ENCODE measurements at places on chromosomes 4 and X.

DNA sequence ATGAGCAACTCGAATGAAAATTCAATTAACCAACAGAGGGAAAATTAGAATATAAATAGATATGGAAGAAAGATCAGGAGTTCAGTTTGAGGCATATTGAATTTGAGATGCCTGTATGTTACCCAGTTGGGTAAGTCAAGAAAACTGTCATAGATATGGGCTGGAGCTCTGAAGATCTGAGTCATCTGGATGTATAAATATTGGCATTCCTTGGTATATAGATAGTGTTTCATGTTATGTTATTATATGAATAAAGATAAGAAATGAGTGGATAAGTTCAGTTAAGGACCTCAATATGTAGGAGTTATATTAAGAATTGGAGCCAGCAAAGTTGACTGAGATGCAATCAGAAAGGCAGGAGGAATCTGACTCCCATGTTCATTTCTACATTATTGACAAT is 543.6 kb upstream of the SMIM31 start:
- no peak for DNase-seq

DNA sequence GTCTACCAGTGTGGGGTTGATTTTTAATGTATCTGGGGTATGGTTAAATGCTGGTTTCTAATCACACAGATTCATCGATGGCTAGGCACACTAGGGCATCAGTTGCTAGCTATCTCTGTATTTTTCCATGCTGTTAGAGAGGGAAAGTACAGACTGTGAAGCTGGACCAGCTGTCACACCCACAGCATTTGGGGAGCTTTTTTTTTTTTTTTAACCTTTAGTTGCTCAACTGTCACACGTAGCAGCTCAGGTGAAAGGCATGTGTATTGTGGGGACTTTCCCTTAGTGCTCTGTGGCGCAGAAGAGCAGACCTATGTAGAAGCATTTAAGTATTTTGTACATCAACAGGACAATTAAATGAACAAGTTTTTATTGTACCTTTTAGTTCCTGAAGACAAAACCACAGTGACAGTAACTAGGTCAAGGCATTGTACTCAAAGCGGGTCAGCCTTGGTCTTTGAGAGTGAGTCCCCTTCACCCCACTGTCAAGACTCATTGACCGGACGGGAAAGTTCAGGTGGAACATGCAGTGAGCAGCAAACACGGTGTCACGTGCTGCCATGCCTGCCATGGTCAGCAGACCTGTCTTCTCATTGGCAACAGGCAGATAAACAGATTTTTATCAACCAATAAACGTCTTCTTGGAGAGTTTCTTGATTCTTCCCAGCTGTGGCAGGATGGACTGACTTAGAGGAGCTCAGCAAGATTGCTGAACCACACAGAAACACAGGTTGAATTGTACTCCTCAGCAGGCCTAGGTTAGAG is 65.3 kb downstream of the CASP3 start:
- DNase-seq: no peak

GRCh38 chr4:14218641-14219040 is 591.1 kb upstream of the BOD1L1 start:
- DNase-seq: no peak

DNA sequence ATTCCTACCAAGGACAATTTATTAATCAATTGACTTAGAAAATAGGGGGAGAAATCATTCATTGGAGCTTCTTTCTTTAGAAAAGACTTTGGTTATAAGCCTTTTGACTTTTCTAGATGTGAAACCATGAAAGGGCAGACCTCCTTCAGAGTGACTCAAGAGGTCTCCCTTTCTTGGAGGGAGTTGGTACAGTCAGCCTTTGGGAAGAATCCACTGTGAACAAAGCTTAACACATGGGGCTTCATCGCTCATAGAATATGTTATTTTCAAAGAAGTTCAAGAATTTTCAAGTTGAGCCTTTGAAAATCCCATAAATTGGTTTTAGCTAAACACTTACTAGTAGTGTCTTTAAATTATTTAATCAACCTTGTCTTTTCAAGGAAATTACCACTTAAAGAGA is 28.0 kb downstream of the RIPPLY1 start:
- no peak for DNase-seq

DNA sequence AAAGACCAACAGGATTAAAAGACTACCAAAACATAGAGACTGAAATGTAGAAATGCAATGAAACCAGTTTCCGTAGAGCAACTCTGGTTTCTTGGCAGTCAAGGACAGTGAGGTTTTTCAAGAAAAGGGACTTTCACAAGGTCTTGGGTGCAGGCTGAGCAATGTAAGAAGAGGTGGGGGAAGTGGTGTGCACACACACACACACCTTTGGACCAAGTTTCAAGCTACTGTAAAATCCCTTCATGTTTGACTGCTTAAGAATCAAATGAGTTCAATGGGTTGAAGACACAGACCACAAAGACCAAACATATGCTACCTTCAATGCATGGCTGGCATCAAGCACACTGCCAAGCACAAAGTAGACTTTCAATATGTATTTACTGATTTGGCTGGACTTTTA is 17.8 kb upstream of the MCF2 start:
- no peak for DNase-seq

DNA sequence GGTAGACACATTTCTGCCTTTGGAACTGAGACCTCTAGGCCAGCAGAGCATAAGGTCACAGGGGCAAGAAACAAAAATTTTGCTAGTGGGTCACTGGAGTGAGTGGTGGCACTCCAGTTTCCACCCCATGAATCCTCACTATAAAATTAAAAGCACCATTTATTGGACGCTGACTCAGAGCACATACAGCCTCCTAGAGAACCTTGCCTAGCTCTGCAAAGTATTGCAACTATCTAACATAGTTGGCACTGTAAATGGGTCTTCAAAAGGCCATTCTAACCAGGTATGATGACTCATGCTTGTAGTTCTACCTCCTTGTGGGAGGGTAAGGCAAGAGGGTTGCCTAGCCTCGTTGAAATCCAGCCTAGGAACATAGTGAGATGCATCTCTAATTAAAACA is 25.1 kb downstream of the RRAGB start:
- no peak for DNase-seq

GRCh38 chr4:67871867-67872266 is 11.9 kb downstream of the TMPRSS11D start:
- peak; percentile 39 for DNase-seq

- DNase-seq: no peak
Measured at GRCh38 chr4:55661398-55662056, 25.4 kb upstream of the NMU start.

DNA sequence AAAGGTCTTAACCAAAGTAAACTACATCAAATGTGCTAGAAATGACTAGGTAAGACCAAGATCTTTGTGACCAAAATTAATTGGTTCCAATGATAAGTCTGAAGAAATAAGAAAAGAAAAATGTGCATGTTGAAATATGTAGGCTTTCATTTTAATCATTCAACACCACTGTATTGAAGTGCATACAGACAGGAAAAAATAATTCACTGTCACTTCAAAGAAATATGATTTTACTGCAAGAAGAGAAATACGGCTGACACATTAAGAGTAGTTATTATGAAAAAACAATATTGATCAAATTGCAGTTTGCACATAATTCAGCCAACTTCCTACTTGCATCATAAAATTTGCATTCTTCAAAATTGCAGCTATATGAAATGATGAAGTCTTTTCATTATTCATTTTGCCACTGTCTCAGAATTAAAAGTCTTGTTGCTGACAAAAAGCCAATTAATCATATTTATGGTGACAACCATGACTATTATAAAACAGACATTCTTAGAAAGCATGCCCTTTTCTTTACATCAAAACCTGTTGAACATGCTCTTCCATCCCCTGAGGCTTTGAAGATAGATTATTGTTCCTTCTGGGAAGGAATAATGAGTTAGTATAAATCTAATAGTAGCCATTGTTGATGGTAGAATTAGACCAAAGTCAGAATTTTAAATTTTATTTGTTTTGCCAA is 405.9 kb upstream of the MAD2L1 start:
- no peak for DNase-seq

DNA sequence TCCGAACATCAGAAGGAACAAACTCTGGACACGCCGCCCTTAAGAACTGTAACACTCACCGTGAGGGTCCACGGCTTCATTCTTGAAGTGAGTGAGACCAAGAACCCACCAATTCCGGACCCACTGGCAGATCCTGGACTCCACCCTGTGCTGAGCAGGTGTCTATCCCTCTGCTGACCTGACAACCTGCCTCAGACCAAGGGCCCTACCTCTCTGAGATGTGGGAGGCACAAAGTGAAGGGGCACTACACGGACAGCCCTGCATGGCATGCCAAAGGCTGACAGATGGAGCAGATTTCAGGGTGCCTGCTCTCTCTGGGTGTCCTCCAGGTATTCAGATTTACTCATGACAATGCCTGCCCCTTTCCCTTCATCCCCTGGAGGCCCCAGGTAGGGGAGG is 14.0 kb upstream of the HSFX1 start:
- no peak for DNase-seq

DNA sequence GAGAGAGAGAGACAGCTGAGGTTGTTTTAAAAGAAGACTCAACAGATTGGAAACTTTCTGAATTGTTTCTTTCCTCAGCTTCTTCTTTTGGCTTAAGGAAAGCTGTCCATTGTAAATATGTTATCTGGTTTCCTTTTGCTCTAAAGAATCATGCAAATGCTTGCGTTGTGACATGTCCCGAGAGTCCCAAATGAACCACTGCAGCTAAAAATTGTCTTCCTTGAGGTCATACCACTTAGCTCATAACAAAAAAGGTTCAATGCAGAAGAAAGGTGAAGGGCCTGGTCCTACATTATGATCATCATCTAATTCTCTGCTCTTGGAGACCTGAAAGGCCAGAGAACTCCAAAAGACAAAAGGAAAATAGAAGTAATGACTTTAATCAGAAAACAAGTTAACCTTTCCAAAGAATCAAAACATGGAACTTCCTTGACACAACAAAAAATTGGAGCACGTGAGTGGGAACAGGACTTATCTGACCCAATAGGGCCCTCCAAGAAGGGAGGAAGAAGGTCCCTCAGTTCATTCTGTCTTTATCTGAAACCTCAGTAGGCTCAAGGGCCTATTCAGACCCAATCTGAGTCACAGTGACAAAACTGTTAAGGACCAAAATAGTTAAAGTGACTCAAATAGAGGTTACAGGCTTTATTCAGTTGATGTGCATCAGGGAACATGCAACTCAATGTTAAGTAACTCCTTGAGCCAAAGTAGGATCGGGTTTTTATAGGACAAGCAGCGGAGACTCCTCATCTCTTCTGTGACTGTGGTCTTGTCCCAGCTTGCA is 14.7 kb upstream of the VSIG1 start:
- no peak for DNase-seq

DNA sequence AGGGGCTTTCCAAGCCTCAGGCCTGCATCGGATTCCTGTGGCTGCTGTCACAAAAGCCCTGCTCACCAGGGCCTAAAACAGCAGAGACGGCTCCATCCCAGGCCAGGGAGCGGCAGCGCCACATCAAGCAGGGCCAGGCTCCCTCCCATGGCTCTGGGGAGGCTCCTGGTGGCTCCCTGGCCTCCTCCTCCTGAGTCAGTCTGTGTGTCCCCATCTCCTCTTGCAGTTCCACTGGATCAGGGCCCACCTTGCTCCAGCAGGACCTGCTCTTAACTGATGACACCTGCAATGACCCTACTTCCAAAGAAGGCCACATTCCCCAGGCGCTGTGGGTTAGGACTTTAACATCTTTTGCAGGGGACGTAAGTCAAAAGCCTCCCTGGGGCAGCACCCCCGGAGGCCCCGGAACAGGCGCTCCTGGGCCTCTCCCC is 51.9 kb downstream of the CPZ start:
- no peak for DNase-seq

DNA sequence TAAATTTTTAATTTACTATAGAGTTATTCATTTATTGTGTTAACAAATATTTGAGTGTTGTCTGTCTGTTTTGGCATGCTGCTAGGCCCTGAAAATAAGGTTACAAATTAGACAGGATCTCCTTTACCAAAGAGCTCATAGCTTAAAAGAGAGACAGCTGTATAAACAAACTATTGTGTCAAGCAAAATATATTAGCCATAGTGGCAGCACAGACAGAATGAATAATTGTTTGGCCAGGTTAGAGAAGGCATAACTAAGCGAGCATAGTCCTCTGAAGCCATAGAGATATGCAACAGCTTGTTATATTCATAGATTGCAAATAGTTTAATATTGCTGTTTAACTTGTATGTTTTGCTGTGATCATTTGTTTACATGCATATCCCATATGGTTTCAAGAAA is 66.7 kb upstream of the NDUFC1 start:
- DNase-seq: no peak

- DNase-seq: no peak
Measured at GRCh38 chrX:13482746-13483541, 86.5 kb upstream of the EGFL6 start.

- DNase-seq: no peak
Measured at GRCh38 chrX:46255046-46255445, 290.2 kb downstream of the ZNF674 start.

DNA sequence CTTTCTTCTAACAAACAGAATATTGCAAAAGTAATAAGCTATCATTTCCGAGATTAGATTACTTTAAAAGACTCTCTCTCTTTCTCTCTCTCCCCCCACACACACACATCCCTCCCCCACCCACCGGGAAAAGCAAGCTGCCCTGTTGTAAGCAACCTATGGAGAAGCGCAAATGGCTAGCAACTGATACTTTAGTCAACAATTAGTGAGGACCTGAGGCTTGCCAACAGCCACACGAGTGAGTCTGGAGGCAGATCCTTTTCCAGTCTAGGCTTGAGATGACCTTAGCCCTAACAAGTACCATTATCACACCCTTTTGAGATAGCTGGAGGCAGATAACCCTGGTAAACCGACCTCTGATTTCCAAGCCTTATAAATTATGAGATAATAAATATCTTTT is 19.7 kb upstream of the ADGRL3 start:
- DNase-seq: no peak

DNA sequence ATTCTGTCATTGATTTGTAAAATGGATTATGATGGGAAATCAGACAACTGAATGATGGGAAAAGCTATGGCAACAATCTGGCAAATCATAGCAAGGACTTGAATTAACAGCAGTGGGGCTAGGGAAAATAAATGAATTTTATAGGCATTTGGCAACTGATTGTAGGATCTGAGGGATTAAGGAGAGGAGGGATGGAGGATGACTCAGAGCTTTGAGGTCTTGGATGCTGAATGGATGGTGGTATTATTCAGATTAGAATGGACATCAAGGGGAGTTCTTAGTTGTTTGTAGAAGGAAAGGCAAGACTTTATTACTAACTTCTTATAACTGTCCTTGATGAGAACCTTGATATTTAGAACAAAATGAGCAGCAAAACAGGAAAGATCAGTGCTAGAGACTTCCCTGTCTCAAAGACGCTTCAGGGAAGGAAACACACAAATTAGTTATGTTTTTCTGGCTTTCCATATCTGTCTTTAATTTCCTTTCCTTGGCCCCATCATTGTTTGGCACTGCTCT is 51.4 kb upstream of the HHIP start:
- no peak for DNase-seq

DNA sequence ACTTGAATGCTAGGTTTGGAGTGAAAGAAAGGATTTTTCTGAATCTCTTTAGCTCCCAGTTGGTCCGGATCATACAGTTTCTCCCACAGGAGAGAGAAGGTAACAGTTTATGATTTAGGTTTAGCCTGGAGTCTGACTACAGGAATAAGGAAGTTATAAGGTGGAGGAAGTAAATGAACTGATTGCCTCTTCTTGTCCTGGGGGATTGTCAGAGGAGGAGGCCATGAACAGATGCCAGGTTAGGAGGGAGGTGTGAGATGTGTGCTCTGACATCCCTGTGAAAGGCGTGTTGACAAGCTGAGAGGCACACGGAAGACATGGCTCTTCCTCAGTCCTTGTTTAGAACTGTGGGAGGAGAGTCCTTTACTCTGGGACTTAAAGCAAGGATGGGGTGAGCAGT is 64.4 kb downstream of the CHRNA9 start:
- no peak for DNase-seq

- DNase-seq: no peak
Measured at GRCh38 chrX:14440106-14440505, 89.2 kb upstream of the GLRA2 start.

- DNase-seq: no peak
Measured at GRCh38 chr4:25377572-25378436, 741 bp downstream of the ANAPC4 start.

Measured in HFF-Myc (cell line).